ENCODE measurements at places on chromosomes 7 and 10.

DNA sequence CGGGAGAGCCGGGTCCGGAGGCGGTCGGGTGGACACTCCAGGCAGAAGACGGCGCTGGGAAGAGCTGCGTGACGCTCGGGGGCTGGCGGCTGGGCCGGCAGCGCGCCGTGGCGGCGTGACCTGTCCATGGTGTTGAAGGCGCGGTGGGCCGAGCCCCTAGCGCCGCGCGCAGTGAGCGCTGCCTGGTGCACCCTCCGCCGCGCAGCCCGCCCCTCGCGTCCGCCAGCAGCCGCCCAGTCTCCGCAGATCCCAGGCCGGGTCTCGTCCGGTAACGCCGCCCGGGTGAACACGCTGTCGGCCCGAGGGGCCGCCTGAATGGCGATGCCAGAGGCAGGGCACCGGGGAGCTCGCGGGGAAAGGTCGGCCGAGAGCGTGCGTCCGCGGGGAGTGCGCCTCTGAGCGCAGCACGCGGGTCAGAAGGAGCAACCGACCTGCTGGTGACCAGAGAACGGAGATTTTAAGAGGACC lies 657 bp upstream of the TMEM178B start:
- DNase-seq: peak; percentile 17

DNA sequence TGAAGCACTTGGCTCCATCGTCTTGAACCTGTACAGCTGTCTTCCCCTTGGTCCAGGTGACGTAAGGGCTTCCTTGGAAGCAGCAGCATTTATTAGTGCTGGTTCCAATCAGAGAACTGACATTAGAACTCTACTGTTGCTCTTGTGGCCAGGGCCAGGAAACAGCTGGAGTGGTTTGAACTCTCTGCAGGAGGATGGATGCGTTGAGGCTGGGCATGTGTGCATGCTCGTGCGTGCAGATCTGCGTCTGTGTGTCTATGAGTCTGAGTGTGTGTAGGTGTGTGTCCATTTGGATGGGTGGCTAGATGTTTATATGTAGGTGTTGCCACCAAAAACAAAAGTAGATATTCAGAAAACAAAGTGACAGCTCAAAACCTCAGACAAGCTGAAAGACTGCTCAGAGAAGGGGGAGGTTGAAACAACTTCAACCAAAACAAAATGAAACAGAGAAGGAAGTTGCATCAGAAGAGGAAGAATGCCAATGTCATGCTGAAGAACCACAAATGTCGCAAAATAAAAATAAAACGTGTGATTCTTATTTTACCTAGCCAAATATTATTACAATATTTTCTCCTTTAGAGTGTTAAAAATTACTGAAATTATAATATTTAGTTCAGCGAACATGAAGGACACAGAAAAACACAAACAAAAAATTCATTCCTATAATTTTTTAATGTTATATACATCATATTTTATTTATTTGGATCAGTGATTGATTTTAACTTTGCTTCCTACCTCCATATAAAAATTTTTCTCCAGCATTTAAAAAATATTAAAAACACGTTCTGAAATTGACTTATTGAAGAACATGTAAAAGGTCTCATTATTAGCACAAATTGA lies 96.1 kb upstream of the MKLN1 start:
- DNase-seq: peak; percentile 81

- no peak for DNase-seq
These were observed 22.5 kb downstream of the PDZD8 start for GRCh38 chr10:117352724-117353123.

- no peak for DNase-seq
These were observed 64.8 kb downstream of the ITGB8 start for GRCh38 chr7:20395511-20395910.

DNA sequence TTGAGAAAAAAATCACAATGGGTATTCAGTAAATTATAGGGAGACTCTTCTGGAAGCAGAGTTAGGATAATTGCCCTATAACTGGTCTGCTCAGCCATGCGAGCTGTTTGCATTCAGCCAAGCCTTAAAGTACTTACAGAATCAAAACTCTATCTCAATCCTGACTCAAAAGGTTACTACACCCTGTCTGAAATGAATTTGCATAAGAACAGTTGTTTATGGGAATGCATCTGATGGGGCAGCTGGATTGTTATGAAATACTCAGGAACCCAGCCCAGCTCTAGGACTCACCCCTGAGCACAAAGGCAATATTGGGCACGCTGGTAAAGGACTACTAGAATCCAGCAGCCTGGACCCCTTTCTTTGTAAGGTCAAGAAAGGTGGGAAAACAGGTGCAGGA lies 38.8 kb downstream of the AKR1B15 start:
- no peak for DNase-seq

DNA sequence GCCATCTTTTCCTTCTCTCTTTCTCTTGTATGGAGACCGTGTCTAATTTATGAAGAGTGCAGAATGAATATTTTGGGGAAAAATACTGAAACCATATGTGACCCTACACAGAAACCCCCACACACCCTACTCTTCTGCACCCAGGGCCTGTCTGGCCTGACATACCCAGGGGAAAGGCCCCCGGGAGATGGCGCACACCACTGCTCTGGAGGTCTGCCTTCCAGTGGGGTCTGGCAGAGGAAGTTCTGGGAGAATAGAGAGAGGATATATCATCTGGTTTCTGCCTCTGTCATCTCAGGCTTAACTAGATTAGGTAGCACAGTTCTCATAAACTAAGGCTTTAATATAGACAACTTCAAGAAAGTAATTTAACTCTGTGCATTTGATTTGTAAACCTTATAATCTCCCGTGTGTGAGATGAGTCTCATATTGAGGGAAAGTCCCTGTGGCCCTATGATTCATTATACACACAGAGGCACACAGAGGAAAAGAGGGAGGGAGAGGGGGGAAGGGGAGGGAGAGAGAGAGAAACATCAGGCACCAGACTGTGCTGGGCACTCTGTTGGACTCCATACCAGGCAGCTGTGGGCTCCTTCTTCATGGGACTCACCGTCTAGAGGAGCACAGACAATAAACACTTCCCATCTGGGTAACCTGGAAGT lies 123.3 kb downstream of the AOAH start:
- peak; percentile 76 for DNase-seq

- no peak for DNase-seq
These were observed 7.9 kb downstream of the PKD1L1 start for GRCh38 chr7:47940088-47941013.

GRCh38 chr7:114879554-114879953 lies 42.3 kb upstream of the MDFIC start:
- no peak for DNase-seq

GRCh38 chr7:44097064-44097932 lies 6.8 kb upstream of the AEBP1 start:
- DNase-seq: peak; percentile 37

DNA sequence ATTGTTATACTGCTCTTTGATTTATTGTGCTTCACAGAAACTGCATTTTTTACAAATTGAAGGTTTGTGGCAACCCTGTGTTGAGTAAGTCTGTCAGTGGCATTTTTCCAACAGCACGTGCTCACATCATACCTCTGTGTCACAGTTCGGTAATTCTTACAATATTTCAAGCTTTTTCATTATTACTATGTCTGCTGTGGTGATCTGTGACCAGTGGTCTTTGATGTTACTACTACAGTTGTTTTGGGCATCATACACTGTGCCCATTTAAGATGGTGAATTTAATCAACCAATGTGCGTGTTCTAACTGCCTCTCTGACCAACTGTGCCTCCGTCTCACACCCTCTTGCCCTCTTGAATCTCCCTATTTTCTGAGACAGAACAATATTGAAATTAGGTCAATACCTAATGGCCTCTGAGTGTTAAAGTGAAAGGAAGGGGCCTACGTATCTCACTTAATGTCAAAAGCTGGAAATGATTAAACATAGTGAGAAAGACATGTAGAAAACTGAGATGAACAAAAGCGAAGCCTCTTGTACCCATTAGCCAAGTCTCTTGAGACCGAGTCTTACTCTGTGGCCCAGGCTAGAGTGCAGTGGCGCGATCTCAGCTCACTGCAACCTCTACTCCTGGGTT lies 20.2 kb upstream of the ASL start:
- DNase-seq: no peak

- no peak for DNase-seq
These were observed 23.5 kb downstream of the PWWP2B start for GRCh38 chr10:132420469-132420980.

DNA sequence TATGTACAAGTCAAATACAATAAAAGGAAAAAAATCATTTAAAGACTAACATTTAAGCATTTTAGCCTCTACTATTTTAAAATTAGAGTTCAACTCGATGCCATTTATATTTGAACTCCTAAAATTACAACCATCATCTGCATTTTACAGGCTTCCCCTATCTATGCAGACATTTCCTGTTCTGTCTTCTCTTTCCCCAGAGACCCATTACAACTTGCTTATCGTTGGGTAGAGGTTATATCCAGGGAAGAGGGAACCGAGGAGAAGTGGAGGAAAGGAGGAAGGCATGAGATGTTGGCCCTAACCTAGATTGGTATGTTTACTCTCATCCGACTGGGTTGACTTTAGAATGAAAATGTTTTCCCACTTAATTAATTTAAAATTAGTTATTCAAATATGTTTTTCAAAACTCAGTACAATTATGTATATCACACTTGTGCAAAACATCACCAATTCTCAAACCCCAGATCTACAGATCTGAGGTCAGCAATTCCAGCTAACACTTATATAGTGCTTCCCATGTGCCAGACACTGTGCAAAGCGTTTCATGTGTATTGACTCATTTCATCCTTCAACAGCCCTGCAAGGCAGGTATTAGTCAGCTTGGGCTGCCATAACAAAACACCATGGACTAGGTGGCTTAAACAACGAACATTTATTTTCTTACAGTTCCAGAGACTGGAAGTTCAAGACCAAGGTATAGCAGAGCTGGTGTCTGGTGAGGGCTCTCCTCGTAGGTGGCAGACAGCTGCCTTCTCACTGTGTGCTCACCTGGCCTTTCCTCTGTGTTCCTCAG lies 27.3 kb upstream of the HERPUD2 start:
- peak; percentile 90 for DNase-seq

DNA sequence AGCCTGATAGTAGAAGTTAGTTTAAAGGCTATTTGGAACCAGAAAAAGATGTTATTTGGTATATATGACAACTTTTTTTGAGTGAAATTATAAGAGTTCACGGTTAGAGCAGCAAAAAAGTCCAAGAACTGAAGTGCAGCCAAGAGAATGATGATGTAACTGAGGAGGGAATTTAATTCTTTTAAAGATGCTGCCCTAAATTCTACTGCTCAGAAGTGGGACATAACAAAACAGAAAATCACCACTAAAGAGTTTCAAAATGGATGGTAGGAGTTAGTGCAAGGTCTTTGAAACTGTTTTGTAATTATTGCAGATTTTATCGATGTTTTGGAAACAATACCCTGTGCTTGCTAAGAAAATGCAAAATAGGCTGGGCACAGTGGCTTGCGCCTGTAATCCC lies 6.5 kb downstream of the SAMD8 start:
- DNase-seq: no peak

GRCh38 chr10:30018496-30018895 lies 40.9 kb downstream of the JCAD start:
- no peak for DNase-seq

- DNase-seq: no peak
These were observed 88.1 kb upstream of the FOXI2 start for GRCh38 chr10:127648885-127649284.

DNA sequence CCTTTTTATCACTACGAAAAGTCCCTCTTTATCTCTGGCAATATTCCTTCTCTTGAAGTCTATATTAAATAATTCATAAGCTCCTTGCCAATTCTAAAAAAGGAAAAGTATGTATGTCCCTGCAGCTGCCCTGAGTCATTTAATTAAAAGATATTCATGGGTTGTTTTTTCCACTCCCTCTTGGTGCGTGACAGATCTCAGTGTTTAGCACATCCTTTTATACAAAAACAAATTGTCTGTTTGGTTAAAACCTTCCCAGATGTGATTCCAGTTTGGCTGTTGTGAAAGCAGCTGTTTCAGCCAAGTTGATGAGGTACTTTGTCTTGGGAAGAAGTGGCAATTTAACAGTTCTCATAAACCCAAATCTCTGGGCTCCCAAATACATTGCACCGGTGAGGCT lies 33.8 kb upstream of the PRLHR start:
- DNase-seq: no peak

- DNase-seq: no peak
These were observed 126.5 kb downstream of the MYL10 start for GRCh38 chr7:101502466-101503098.
